ENCODE measurements at places on chromosomes 12 and 14. TPM values are rescaled to one million over a fixed set of nuclear protein-coding genes. Genes with fewer than 3 reads are reported as not detected.

ACADS gene
- total RNA-seq: 12.7 TPM

- no peaks in the 10 kb centered on the region for H3K36me3 ChIP-seq
- no peaks in the 10 kb centered on the region for H3K4me1 ChIP-seq
- DNase-seq: no peak
- no peaks in the 10 kb centered on the region for H3K27me3 ChIP-seq
- H3K27ac ChIP-seq: no peak overlapping the region
Observed at GRCh38 chr14:39576258-39576657, 144.0 kb upstream of the FBXO33 start.

AKAP3 gene
- 1.9 TPM for total RNA-seq

DNA sequence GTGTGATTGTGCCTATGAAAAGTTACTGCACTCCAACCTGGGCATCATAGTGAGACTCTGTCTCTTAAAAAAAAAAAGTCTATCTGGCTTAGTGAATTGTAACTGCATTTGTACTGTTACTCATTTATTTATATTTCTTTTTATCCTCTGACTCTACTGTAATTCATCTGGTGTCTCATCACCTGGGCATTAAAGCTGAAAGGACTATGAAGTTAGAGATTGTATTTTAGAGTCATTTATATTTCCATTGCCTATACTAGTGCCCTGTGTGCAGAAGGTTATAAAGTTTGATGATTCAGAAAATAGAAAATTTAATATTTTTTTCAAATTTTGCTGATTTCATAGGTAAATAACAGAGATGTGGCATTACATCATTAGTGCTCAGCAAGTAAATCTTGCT, 30.2 kb downstream of the BICDL1 start:
- no peak overlapping the region for H3K27ac ChIP-seq
- H3K36me3 ChIP-seq: no peaks in the 10 kb centered on the region
- DNase-seq: no peak
- H3K27me3 ChIP-seq: no peaks in the 10 kb centered on the region
- no peaks in the 10 kb centered on the region for H3K4me1 ChIP-seq
- H3K4me3 ChIP-seq: no peak overlapping the region

GRCh38 chr12:402029-402389, 565 bp downstream of the CCDC77 start:
- H3K36me3 ChIP-seq: no peaks in the 10 kb centered on the region
- peaks cover 2% of the 10 kb centered on the region for H3K4me1 ChIP-seq
- no peak for DNase-seq
- H3K27ac ChIP-seq: no peak overlapping the region
- H3K4me3 ChIP-seq: peak overlapping the region; percentile 68

GRCh38 chr14:68325267-68325807, 467.5 kb downstream of the ZFP36L1 start:
- no peak overlapping the region for H3K4me3 ChIP-seq
- H3K36me3 ChIP-seq: no peaks in the 10 kb centered on the region
- H3K27me3 ChIP-seq: no peaks in the 10 kb centered on the region
- H3K4me1 ChIP-seq: peaks cover 8% of the 10 kb centered on the region

All from ovary (tissue), 10 donors.